ENCODE measurements at places on chromosomes 6 and 20.

DNA sequence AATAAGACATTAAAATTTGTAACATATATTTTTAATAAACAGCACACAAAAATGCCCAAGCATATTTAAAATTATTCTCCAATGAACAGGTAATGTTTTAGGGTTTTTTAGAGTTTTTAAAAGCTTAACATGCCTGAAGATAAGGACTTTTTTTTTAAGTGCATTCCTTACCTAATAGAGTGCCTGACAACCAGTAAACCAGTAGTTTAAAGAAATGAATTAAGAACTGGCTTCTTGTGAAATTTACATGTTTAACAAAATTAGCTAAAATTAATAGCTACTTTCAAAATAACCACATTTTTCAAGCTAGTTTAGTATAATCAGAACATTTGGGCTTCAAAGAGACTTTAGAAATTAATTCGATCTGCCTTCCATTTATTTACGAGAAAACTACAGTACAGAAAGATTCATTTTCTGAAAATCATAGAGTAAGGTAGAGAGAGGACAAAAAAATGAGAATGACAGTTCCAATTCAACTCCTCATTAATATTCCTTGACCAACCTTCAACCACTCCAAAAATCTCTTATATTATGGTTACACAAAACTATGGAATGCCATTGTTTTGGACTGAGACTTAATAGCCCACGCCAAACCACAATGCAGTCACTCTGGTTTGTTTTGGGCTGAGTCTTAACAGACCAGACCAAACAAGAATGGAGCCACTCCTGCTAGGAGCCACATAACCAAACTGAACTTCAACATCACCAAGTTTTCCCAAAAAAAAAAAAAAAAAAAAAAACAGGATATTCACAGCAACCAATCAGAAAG, 5.7 kb upstream of the PLN start:
- DNase-seq: no peak

- DNase-seq: no peak
These were observed 8.7 kb upstream of the GMPR start for GRCh38 chr6:16229700-16230099.

- DNase-seq: no peak
These were observed 5.6 kb downstream of the GDF5 start for GRCh38 chr20:35432430-35432735.

- DNase-seq: no peak
These were observed 21.6 kb upstream of the TNFAIP3 start for GRCh38 chr6:137845460-137845859.

- DNase-seq: no peak
These were observed 48.4 kb downstream of the FOXF2 start for GRCh38 chr6:1437553-1438406.

- no peak for DNase-seq
These were observed 12.5 kb upstream of the PCK1 start for GRCh38 chr20:57548177-57549058.

DNA sequence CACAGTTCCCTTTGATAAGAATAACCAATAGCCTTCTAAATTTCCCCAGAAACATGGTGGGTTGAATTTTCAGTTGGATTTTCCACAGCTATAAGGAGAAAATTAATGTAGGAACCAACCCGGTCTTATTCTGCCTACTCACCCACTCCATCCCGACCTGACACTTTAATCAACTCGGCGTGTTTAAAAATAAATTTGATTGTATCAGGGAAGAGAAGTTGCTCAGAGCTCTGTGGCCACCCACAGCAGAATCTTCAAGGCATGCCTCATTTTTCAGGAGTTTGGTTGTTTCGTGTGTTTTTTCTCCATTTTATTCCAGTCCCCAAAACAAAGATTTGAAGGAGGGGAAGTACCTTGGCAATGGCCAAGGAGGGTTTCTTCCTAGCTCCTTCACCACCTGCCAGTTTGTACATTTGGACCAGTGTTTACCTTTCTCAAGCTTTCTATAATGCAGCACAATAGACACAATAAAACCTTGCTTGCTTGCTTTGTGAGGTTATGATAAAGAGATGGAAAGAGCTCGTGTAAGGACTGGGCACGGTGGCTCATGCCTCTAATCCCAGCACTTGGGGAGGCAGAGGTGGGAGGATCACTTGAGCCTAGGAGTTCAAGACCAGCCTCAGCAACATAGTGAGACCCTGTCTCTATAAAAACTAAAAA, 297.2 kb upstream of the JARID2 start:
- DNase-seq: no peak

GRCh38 chr6:10351791-10352190, 63.1 kb downstream of the TFAP2A start:
- no peak for DNase-seq

DNA sequence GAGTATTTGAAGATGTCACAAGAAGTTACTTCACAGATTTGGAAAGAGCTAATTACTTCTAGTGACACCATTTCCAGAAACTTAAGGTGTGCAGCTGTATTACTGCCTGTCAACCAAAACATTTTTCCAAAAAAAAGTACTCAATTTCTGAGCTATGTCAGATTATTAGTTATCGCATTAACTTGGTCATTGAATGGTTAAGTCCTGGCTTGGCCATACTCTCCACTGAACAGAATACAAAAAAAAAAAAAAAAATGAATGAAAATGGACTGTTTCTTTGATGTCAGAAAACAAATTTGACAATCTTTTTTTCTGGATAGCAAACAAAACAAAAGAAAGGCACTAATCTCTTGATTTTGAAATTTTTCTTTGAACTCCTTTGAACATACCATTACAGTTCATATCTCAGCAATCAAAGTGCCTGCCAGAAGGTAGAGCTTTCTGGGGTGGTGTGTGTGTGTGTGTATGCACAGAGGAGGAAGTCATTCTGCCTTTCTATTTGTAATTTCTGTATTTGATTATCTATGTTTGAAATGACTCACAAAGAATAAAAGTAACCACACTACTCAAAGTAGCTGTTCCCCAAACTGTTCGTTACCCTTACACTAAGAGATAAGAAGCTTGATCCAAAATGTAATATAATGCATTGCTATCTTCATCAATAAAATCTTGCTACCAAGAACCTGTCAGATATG, 210.8 kb upstream of the FUT9 start:
- no peak for DNase-seq

DNA sequence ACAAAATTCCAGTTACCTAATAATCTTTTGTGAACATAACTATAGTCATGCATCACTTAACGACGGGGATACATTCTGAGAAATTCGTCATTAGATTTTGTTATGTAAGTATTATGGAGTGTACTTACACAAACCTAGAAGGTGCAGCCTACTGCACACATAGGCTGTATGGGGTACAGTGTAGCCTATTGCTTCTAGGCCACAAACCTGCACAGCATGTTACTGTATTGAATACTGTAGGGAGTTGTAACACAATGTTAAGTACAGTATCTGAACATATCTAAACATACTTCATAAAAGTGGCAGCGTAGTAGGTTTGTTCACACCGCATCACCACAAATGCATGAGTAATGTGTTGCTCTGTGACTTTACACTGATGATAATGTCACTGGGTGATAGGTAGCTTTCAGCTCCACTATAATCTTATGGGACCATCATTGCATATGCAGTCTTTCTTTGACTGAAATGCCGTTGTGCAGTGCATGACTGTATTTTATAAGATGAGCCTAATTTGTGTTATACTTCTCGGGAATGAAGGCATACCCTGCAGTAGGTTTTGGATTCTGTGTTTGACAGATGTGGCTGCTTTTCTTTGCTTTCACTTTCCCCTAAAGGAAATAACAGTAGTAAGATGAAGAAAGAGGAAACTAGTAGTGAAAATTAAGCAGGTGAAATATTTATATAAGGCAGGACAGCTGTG, 365.6 kb downstream of the FARS2 start:
- DNase-seq: no peak

GRCh38 chr6:85516168-85516567, 66.3 kb downstream of the NT5E start:
- no peak for DNase-seq

DNA sequence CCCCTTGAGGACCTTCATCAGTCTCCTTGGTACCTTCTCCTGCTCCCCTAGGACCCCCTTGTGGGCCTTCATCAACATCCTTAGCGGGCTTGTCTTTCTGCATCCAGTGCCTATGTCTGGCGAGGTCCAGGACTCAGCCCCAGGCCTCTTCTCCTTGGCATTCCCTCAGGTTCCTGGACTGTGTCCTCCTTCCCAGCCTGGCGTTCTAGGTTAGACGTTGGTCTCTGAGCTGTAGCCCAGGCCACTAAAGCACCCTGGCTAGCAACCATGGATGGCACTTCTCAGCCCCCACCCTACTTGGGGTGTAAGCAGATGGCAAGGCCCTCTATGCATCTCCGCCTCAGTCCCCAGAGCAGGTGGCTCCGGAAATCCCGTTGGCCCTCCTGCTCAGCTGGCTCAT, 51.5 kb upstream of the NNAT start:
- no peak for DNase-seq

DNA sequence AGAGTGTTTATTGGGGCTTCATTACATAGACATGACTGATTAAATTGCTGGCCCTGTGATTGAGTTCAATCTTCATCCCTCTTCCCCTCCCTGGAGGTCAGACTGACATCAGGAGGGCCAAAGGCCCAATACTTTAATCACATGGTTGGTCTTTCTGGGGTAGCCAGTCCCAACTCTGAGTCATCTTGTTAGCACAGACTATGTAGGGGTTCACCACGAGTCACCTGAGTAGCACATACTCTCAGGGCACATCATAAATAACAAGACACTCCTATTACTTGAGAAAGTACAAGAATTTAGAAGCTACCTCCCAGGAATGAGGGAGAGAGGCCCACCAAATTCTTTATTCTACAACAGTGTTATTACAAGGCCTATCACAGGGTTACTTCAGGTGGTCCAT, 11.3 kb downstream of the GINS1 start:
- no peak for DNase-seq

- DNase-seq: no peak
These were observed 24.0 kb downstream of the AAR2 start for GRCh38 chr20:36260316-36260715.

- DNase-seq: no peak
These were observed 189.6 kb downstream of the GJA10 start for GRCh38 chr6:90083891-90084290.

- DNase-seq: no peak
These were observed 645 bp downstream of the DDX39B start for GRCh38 chr6:31541059-31541657.

- DNase-seq: no peak
These were observed 194.5 kb upstream of the CDYL start for GRCh38 chr6:4581468-4582385.

- no peak for DNase-seq
These were observed 522.5 kb downstream of the EPM2A start for GRCh38 chr6:145212813-145213212.

Measured in cortex of kidney (tissue), 1 donor.